ENCODE measurements at places on chromosomes 16 and 17.

GRCh38 chr17:20128036-20128667, 119.0 kb downstream of the SPECC1 start:
- DNase-seq = no peak

DNA sequence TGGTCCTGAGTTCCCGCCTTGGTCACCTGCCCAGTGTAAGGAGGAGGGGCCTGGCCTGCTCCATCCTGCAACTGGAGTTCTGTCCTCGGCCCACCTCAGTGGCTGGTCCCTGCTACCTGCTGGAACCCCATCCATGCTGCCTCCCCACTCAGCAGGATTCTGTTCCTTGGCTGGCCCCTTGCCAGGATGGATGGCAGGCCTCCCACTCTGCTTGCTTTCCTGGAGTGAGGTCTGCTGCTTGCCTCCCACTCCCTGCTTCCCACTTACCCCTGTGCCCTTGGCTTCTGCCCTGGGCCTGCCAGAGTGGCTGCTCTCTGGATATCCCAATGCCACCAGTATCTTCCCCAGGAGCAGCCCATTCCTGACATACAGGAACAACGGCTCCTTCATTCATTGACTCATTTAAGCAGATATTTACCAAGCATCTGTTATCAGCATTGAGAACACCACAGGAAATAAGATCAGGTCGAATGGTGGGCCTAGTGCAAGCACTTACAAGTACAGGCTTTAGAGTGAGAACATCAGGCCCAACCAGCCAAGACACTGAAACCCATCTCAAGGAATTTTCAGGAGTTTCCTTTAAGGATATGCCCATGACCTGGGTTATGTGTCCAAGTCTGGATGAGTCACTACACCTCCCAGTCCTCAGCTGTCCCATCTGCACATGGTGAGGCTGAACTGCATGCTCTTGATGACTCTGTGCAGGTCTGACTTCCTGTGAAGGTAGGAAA, 17.0 kb upstream of the RPRML start:
- DNase-seq = peak; percentile 78

DNA sequence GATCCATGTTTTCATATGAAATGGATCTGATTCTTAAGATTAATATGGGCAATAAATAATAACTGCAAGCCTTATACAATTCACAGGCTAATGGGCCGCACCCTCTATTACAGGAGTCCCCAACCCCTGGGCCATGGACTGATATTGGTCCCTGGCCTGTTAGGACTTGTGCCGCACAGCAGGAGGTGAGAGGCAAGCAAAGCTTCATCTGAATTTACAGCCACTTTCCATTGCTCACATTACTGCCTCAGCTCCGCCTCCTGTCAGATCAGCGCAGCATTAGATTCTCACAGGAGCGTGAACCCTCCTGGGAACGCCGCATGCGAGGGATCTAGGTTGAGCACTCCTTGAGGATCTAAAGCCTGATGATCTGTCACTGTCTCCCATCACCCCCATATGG, 26.8 kb downstream of the METTL16 start:
- no peak for DNase-seq

DNA sequence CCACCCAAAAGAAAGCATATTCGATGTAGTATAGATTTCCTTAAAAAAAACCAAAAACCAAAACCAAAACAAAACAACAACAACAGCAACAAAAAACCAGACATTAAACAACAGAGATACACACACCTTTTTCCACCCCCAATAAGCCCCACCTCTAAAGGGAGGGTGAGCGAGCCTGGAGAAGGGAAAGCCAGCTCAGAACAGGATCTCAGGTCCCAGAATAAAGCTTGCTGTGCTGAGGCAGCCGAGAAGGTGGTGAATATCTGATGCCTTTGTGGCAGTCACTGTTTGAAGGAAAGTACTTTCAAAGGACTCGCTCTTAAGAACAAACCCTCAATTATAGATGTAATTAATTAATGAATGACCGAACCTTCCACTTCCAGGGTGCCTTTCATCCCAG, 470 bp downstream of the KRT23 start:
- DNase-seq = no peak

- DNase-seq = no peak
These were observed 7.3 kb upstream of the DPEP3 start for GRCh38 chr16:67987460-67988160.

GRCh38 chr16:63614429-63614828, 1507.4 kb downstream of the CDH11 start:
- no peak for DNase-seq
